ENCODE measurements at places on chromosomes 3 and 15.

- DNase-seq = no peak
Observed at GRCh38 chr15:62825191-62825590, 217.4 kb upstream of the TPM1 start.

DNA sequence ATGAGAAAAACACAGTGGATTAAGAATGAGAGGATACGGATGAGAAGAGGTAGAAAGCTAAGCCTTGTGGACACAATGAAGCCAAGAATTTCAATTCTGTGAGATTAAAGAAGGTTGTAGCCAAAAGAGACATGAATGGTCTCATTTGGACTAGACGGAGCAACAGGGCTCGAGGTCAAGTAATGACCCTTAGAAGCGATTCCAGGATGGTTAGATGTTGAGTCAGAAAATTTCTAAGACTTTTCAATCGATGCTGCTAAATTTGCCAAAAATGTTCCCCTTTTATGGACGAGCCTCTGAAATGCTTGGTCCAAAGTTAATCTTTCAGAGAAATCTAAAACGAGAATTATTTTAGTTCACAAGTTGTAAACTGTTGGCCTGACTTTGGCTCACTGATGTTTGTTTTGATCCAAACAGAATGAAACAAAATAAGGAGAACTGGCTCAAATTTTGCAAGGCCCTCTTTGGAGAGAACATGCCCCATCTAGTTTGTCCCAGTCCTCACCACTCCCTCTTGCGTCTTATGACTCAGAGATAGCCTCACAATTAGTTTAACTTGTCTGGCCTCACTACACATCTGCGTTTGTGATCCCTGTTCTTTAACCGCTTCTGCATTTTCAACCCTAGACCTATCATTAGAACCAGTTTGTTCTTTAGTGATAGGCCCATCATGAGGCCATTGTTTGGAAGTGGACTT lies 235.5 kb downstream of the PDZRN3 start:
- DNase-seq = no peak

- DNase-seq = no peak
Observed at GRCh38 chr15:40847223-40847961, 3.5 kb downstream of the SPINT1 start.

GRCh38 chr15:53976844-53977392 lies 1.3 kb upstream of the UNC13C start:
- no peak for DNase-seq

DNA sequence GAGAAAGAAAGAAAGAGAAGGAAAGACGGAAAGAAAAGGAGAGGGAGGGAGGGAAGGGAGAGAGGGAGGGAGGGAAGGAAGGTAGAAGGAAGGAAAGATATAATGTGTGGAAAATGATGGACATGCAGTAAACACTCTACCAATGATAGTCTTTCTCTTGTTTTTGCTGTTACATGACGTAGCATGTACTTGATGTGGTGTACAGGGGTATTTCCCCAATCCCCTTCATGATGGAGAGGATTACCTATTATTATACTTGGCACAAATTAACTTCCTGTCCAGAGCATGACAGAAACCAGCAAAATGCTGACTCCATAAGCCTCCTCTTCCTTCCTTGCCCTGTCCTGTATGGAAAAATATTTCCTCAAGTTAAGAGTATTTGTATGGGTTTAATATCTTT lies 124.4 kb downstream of the B3GALNT1 start:
- no peak for DNase-seq

GRCh38 chr3:147619921-147620560 lies 210.9 kb downstream of the ZIC1 start:
- no peak for DNase-seq

GRCh38 chr3:82939491-82940097 lies 1178.1 kb upstream of the GBE1 start:
- no peak for DNase-seq

DNA sequence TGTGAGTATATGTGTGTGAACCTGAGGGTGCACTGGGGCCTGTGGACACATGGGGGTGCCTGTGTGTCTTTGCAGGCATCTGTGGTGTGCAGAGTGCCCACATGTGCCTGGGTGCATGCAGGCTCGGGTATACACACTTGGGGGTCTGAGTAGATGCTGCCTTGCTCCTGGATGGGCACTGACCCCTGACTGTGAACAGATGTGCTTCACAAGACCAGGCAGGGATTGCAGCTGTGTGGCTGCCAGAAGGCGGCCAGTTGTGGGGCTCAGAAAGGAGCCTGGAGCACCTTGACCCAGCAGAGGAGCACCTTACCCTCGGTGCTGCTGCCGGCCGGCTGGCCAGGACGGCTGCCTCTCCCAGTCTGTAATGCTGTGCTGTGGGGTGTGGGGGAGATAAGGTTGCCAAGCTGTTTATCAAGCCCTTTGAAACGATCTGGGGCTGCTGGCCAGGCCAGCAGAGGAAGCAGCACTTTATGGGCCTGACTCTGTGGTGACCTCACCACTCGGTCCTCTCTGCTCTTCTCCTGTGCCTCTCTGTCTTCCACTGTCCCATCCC lies 55.5 kb upstream of the MRPS22 start:
- DNase-seq = no peak

GRCh38 chr15:49148298-49148697 lies 7.1 kb downstream of the COPS2 start:
- DNase-seq = no peak

DNA sequence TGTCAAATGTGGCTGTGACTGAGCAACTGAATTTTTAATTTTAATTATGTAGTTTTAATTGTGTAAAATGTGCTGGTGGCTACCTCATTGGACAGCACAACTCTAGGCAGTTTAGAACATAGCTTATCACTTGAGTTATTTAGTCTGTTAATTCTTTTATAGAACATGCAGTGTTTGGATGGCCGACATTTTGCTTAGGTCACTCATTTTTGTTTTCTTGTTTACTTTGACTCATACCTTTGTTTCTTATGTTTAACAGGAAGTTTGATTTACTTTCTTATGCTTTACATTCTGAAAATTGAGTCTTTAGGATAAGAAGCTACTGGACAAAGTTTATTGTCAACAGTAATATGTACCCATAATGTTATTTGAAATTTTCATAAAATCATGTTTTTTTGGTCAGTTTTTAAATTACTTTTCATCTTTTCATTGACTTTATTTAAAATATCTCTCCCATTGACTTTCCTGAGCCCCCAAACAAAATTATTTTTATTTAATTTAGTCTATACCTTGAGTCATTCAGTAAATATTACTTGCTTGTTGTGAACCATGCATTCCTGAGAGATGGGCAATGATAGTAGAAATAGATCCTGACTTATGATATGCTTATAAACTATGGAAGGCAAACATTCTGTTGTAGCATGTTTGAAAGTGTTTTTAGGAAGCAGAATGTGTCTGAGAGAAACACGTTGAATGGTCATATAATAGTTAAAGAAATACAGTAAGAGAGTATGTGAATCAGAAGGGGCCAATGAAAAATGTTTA lies 60.6 kb downstream of the TCF12 start:
- DNase-seq = no peak

GRCh38 chr3:125194061-125194848 lies 18.3 kb downstream of the SLC12A8 start:
- DNase-seq = no peak

DNA sequence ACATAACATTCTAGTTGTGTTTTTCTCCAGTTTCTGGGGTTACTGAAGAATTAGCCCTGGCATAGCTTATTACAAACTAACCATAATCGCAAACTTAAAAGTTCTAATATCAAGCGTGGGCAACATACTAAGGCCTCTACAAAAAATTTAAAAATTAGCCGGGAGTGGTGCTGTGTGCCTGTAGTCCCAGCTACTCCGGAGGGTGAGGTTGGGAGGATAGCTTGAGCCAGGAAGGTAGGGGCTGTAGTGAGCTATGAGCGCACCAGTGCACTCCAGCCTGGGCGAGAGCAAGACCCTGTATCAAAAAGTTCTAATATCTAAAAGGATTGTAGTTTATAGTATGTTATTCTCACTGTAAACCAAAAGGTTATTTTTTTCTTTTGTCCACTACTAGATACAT lies 1.1 kb downstream of the OIP5 start:
- no peak for DNase-seq

- DNase-seq = no peak
Observed at GRCh38 chr3:102295756-102296155, 139.1 kb upstream of the ZPLD1 start.

DNA sequence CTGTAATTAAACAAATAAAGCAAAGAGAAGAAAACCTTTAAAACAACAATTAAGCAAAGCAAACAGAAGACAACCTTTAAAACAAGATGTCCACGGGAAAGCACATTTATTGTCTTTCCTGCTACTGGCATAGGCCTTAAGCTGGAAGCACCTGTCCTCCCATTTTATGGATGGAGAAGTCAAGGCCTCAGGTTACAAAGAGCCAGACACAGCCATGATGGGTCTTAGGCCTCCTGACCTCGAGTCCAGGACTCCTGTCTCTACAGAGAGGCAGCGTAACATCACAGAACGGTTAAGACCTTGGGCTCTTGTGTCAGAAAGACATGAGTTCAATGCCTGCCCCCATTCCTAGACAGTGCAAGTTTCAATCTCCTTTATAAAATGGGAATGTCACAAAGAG lies 54.7 kb upstream of the INSYN1 start:
- DNase-seq = no peak

- DNase-seq = peak; percentile 71
Observed at GRCh38 chr3:152331018-152331541, 62.4 kb downstream of the MBNL1 start.

GRCh38 chr15:39587731-39588530 lies 7.1 kb downstream of the THBS1 start:
- DNase-seq = peak; percentile 28

- no peak for DNase-seq
Observed at GRCh38 chr3:57981483-57982087, 26.6 kb upstream of the FLNB start.

DNA sequence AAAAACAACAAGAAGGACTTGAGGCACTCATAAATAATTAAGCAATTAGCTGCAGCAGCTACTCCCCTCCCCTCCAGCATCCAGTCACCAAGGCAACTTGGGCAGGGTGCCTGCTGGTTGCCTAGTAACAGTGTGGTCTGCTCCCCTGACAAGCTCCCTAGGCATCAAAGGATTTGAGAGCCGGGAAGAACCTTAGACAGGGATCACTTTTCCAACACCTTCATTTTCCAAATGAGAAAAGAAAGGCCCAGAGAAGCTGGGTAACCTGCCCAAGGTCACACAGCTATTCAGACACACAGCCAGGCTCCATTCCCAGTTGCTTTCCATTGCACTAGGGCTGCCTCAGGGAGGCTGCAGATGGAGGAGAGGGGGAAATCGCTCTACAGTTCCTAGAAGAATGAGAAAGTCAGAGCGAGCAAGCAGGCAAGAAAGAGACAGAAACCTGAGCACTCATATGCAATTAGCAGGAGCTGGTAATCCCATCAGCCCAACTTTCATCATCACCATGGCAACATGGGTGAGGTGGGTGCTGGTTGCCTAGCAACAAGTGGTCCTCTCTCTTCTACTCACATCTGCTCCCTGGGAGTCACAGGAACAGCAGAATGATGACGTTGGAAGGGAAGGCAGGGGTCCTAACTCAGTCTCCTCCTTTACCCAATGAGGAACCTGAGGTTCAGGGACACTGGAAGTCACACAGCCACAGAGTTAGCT lies 3.6 kb upstream of the EIF4E3 start:
- DNase-seq = no peak

DNA sequence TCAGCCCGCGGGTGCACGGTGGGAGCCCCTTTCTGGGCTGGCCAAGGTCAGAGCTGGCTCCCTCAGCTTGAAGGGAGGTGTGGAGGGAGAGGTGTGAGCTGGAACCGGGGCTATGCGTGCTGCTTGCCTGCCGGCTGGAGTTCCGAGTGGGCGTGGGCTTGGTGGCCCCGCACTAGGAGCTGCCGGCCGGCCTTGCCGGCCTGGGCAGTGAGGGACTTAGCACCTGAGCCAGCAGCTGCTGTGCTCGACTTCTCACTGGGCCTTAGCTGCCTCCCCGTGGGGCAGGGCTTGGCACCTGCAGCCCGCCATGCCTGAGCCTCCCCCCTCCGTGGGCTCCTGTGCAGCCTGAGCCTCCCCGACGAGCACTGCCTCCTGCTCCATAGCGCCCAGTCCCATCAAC lies 36.0 kb downstream of the TRH start:
- no peak for DNase-seq

DNA sequence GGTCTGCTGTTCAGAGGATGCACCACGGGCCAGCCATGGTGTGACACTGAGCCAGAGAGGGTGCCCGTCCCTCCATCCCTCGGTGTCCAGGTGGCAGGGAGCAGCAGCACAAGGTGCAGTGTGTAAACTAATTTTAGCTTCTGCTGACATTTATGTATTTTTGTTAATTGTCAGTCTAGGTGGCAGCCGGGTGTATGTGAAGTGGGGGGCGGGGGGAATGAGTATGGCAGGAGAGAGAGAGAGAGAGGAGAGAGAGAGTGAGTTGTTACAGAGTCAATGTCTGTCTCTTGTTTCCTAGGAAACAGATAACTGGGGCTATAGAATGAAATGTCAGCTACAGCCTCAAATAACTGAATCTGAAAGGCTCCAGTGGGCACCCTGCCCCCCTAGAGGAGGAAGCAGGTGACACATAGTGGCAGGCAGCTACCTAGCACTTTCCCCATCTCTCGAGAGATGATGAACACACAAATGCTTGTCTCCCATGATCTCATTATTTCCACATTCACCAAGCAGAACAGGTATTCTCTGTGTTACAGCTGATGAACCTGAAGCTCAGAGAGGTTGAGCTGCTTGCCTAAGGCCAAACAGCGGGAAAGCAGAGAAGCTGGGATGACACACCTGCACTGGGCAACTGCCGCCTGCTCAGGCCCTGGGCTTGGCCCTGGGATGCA lies 24.7 kb downstream of the RASGRF1 start:
- no peak for DNase-seq

GRCh38 chr3:196712514-196713413 lies 587 bp downstream of the PIGX start:
- no peak for DNase-seq

DNA sequence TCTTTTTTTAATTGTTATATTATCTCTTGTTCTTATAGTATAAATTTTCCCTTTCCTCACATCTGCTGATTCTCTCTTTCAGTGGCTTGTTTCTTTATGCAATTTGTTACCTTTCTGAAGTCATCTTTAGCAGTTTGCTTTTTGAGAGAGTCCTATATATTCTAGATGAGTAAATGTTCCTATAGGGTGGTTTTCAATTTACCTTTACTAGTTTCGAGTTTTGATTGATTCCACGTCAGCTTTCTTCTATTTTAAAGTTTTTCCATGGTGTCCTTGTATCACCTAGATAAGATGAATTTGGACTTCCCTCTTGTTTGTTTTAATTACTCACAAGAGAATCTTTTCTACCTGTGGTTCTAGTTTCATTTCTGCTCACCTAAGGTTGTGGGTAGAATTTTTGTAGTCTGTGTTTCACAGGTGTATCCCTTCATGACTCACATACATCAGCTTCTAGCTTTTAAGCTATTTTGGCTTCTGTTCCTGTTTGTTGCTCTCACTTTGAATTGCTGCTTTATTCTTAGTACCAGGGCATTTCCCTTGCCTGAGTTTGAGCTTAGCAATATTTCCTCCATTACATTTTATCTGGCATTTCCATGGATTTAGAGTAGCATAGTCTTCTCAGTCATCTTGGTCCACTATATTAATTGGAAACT lies 6.4 kb downstream of the TEX9 start:
- no peak for DNase-seq

All from BJ (cell line).